Karpas-422 (cell line): ENCODE measurements at places on chromosomes 7 and 10. TPM values are rescaled to one million over a fixed set of nuclear protein-coding genes. Genes with fewer than 3 reads are reported as not detected.

Gene HECW1
- not detected in 2 replicates for total RNA-seq

Gene CRYGN
- total RNA-seq = not detected in 2 replicates

Gene RNLS
- not detected in 2 replicates for total RNA-seq

DNA sequence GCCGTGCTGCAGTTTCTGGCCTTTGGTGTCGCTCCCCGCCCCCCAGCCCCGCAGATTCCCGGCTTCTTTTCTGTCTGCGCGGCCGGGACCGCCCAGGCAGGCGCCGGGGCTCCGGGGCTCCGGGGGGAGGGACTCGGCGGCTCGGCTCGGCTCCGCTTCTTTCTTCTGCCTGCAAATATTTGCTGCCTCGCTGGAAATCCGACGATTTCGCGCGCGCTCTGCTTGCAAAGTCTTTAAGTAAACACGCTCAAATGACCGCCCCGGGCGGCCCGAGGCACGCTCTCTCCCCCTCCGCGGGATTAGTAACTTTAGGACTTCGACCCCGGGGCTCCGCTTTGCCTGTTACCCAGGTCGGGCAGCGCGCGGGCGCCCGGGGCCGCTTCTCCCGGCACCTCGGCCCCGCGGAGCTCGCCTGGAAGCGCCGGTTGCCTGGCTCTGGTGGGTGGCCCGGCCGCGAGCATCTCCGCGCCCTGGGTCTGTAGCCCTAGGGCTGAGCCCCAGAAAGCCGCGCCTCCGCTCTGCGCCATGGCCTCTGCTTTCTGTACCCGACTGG is 3.9 kb upstream of the GATA3 start:
- DNase-seq = no peak

- no peak for DNase-seq
Observed at GRCh38 chr10:122558452-122558851, 2.1 kb upstream of the DMBT1 start.

- no peak for DNase-seq
Observed at GRCh38 chr7:138510003-138510402, 49.9 kb downstream of the TRIM24 start.

GRCh38 chr10:59895629-59896116 is 10.7 kb downstream of the CCDC6 start:
- no peak for DNase-seq

DNA sequence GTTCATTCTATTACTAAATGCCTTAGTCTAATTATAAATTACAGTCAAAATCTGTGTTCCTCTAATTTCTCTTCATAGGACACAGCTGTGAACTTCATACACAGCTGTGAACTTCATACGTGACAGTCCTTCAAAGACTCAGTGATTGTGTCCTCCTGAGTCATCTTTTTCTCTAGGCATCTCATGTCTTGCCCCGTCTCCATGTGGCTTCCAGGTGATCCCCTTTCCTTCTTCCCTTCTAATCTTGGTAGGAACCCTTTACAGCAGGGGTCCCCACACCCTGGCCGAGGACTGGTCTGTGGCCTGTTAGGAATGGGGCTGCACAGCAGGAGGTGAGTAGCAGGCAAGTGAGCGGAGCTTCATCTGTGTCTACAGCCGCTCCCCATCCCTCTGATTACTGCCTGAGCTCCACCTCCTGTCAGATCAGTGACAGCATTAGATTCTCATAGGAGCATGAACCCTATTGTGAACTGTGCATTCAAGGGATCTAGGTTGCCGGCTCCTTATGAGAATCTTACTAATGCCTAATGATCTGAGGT is 14.0 kb upstream of the EIF5AL1 start:
- DNase-seq = no peak

DNA sequence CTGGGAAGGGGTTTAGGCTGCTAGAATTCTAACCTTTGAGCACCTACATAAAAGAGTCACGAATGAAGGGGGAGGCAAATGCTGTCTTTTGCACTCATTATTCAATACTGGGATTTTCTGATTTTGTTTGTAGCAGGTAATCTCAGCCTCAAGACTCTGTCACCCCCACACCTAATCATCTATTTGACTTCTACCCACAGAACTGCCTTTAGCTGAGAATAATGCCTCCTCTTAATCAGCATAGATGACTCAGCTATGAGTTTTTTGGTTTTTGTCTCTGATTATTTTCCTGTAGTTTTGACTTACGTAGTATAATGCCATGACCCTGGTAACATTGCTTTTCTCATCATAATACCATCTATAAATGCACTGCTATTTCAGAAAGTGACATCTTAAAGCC is 42.7 kb upstream of the CACNB2 start:
- no peak for DNase-seq

DNA sequence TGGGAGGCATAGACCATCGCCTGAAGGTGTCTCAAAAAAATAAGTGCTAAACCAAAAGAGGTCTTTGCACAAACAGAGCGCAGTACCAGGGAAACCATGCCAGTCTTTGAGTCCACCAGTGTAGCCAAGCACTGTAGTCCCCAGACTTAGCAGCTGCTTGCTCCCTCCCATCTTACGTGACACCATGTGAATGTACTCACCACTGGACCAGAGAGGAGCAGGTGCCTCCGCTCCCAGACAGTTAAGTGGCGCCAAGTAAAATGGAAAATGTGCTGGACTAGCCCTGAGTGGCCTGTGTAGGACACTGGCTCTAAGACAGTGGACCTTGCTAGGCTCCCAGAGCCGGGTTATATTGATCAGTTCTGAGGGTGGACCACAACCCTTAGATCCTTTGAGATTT is 47.7 kb upstream of the PLEKHA1 start:
- no peak for DNase-seq

DNA sequence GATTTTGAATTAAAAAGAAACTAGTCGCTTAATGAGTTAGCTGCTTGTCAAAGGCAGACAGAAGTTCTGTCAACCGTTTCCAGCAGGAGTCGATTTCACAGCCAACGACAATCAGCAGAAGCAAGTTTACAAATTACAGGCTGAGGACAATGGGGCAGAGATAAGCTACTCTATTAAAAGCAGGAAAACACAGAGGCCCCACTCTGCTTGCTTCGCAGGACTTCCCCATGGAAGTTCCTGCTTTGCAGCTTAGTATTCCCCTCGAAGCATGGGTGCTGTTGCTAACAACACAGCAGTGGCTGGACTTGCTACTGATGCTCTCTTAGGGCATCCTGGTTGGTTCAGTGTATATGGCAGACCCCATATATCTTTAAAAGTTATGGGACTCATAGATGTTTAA is 50.8 kb upstream of the KLF6 start:
- DNase-seq = no peak

- no peak for DNase-seq
Observed at GRCh38 chr7:84666651-84667050, 472.1 kb upstream of the SEMA3A start.

GRCh38 chr7:106017657-106018056 is 54.6 kb downstream of the CDHR3 start:
- no peak for DNase-seq

GRCh38 chr10:129967579-129968019 is 3.5 kb upstream of the EBF3 start:
- no peak for DNase-seq

DNA sequence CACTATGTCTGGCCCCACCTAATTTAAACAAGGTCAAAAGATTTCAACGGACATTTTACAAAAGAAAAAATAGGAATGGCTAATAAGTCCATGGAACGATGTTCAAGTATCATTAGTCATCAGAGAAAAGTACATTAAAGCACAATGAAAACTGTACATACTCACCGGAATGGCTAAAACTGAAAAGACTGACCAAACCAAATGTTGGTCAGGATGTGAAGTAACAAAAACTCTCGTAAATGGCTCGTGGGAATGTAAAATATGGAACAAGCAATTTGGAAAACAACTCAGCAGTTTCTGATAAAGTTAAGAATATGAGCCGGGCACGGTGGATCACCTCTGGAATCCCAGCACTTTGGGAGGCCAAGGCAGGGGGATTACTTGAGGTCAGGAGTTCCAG is 65.7 kb upstream of the PARD3 start:
- DNase-seq = no peak

DNA sequence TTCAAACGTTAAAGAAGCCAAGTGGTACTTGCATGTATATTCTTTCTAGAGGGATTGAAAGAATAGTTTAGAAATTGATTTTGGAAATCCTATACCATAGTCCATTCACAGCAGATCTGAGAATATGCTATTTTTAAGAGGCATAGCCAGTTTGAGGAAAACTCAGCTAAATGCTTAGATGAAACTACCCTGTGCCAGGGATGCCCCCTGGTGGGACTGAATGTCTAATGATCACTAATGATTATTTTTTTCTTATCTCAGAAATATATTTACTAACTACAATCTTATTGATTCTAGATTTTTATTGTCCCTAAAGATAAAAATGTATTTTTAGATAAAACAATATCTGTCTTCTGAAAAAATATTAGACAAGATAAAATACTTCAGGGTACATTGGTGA is 844.9 kb upstream of the PHF14 start:
- DNase-seq = peak; percentile 48
